Astrocyte of the spinal cord (primary cell): ENCODE measurements at places on chromosomes 5 and 9.

DNA sequence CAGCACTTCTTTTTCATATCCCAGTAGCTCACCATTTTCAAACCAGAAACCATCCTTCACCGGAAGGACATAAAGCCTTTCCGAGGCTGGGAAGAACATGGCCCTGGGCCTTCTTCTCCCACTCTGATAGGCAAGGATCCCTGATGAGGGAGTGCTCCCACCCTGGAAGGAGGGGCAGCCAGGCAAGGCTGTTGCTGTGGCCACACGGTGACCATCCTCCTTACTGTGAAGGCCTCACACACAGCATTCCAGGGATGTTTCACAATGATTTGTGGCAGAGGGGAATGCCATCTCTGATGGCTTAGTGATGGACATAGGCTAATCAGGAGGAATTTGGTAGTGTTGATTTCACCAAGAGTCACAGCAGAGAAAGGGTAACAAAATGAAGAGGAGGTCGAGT, 130.7 kb downstream of the ADAMTS12 start:
- DNase-seq = peak; percentile 35

DNA sequence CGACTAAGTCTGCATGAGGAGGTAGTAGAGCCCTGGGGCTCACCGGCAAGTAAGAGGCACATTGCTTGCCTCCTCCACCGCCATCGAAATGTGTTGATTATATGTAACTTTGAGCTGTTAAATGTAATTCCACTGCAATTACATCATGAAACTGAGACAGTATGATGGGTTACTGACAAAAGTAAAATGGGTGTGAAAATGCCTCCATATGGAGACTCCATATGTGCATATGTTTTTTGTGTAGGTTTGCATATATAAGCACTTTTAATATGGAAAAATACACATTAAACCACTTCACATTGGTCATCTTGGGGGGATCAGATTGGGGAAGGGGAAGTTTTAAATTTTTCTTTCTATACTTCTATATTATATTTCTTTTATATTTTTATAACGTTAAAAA, 29.8 kb downstream of the NFIL3 start:
- no peak for DNase-seq

- no peak for DNase-seq
Observed at GRCh38 chr9:24011009-24011717, 185.1 kb upstream of the ELAVL2 start.

- DNase-seq = peak; percentile 65
Observed at GRCh38 chr5:103505581-103506305, 56.8 kb downstream of the NUDT12 start.

DNA sequence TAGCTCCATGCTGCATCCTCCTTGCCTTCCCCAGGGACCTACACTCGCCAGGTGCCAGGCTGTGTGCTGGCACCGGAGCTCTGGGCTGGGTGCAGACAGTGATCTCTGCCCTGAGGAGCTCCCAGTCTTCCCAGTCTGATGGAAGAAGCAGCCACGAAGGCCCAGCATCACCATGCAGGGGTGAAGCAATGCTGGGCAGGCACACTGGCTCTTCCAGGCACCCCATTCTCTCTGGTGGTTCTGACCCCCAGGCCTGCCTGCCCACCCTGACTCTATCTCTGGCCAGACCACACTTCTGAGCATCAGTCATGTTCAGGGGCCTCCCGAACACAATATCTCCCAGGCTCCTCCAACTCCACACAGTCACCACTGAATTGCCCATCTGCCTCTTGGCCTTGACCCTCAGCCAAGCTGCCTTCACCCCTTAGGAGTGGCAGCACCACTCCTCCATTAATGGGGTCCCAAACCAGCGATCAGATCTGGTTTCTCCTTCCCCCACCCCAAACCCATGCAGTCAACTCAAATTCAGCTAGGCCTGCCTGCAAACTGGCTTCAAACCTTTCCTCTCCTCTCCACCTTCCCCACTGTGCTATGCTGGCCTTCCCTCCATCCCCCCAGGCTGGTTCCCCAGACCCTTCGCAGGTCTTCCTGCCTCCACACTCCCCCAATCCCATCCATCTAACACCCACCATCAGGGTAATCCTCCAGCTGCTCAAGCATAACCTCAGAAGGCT, 102.7 kb upstream of the MVB12B start:
- DNase-seq = no peak

GRCh38 chr5:57989378-57989777, 470.5 kb downstream of the PLK2 start:
- DNase-seq = peak; percentile 45

- no peak for DNase-seq
Observed at GRCh38 chr9:840343-840742, 1.2 kb upstream of the DMRT1 start.

DNA sequence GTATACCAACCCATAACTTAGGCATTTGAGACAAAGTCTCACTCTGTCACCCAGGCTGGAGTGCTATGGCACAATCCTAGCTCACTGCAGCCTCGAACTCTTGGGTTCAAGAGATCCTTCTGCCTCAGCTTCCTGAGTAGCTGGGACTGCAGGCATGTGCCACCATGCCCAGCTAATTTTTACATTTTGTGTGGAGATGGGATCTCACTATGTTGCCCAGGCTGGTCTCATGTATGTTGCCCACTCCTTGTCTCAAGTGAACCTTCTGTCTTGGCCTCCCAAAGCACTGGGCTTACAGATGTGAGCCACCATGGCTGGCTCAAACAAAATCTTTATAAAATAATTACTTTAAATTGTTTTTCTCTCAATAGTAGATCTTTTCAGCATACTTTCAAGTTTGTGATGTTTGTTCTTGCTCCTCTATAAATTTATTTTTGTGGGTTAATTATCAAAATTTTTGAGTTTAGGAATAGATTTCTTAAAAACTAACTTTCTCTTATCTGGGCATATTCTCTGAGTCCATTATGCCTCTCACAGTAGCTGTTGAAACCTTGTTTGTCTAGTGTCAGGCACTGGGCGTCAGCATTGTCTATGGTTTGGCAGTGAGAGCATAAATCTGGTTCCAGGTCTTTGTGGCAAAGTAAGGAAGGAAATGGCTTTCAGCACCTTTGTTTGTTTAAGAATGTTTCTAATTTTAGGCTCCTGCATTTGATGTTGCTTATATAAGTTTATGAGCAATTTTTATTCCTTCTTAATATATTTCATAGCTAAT, 38.7 kb downstream of the NLN start:
- peak; percentile 70 for DNase-seq
